ENCODE measurements at places on chromosomes 13 and 19.

GRCh38 chr13:98239162-98240076 is 62.4 kb upstream of the RNF113B start:
- DNase-seq, result no peak

DNA sequence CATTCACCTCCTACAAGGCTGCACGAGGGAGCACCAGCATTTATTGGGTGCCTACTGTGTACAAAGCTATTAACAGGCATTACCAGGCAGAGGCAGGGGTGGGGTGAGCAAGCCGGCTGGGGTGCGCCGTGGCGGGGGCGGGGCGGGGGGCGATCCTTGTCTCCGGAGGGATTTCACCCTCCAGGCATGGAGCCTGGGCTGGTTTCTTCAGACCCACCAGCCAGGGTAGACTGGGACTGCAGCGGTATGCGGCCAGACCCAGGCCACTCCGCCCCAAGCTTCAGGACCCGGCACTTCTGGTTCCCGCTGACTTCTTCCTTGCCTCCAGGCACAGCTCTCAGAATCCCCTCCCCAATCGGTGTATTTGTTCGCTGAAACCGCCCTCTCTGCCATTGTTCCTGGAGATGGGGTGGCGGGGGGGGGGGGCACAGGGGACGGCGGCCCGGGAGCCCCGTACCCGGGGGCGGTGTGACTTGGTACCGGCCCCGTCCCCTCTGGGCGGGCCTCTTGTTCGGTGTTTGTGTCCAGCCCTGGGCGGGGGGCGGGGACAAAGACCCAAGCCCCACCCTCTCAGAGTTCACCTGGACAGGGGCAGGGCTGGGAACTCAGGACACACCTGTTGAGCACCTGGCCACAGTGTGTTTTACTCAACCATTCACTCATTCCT is 14.4 kb downstream of the TJP3 start:
- DNase-seq, result no peak

DNA sequence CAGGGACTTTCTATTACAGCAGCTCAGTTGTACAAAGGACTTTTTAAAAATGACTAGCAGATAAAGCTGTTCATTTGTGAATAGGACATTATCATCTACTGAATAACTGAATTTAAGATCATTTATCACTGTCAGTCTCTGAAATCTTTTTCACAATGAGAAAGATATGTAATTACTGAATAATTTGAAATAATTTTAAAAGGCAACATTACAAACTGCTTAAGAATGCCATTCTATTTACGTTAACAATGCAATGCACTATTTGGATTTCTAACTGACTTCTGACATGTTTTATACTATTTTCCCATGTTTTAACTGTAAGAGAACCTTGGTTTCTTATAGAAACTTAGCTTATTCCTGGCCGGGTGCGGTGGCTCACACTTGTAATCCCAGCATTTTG is 2033.0 kb upstream of the PCDH20 start:
- no peak for DNase-seq

- DNase-seq, result no peak
These were observed 70.4 kb downstream of the ARHGAP35 start for GRCh38 chr19:46931202-46931601.

DNA sequence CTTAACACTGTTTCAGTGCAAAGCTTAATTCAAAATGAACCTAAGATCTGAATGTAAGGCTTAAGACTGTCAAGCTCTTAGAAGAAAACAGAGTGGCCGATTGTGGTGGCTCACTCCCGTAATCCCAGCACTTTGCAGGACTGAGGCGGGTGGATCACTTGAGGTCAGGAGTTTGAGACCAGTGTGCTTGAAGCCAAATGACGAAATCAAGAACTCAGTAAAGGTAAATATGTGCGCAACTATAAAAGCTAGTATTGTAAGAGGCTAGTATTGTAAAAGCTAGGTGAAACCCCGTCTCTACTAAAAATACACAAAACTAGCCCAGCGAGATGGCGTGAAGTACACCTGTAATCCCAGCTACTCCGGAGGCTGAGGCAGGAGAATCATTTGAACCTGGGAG is 12.7 kb downstream of the ATP4B start:
- no peak for DNase-seq

GRCh38 chr19:41324921-41325639 is 15.1 kb downstream of the CCDC97 start:
- no peak for DNase-seq

GRCh38 chr19:31334101-31334848 is 15.0 kb downstream of the TSHZ3 start:
- no peak for DNase-seq

GRCh38 chr19:19224852-19225494 is 13.2 kb downstream of the NCAN start:
- peak; percentile 74 for DNase-seq

DNA sequence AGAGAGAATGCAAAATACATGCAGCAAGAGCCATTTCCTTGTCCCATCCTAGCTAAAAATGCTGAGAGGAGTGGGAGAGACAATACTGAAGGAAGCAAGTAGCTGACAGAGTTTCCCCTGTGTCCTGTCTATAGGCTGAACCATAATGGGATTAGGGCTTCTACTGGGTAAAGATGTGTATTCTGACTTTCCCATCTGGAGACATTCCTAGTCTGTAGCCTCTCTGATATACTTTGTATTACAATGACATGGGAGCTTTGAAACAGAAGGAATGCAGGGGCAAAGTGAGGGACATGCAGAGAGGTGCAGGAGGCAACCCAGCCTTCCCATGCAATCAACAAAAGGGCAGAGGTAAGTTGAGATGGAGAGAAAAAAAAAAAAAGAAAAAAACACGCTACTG is 10.5 kb upstream of the GPC6 start:
- no peak for DNase-seq

GRCh38 chr13:46340011-46340410 is 47.0 kb downstream of the RUBCNL start:
- no peak for DNase-seq

GRCh38 chr19:33177417-33177979 is 16.6 kb upstream of the LRP3 start:
- DNase-seq, result peak; percentile 83
